Activated CD4-positive, alpha-beta T cell treated with anti-CD3 and anti-CD28 coated beads, Interleukin-2, amount 50 U/mL, for 1 hour (primary cell): ENCODE measurements at places on chromosomes 1 and 21.

DNA sequence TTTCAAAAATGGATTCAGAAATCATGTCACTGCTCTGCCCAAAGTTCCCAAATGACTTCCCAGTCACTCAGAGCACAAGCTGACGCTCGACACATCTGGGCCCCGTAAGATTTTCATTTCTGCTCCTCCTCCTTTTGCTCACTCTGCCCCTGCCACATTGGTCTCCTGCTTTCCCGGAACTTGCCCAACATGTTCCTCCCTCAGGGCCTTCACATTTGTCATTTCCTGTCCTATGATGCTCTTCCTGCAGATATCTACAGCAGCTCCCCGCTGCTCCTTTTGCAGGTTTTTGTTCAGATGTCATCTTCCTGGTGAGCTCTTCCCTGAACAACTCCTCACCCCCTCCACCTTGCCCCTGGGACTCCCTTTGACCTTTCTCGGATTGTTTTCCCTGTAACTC, 58.5 kb upstream of the IVNS1ABP start:
- no peak for DNase-seq

- no peak for DNase-seq
These were observed 362.7 kb downstream of the PTPRU start for GRCh38 chr1:29599071-29599470.

DNA sequence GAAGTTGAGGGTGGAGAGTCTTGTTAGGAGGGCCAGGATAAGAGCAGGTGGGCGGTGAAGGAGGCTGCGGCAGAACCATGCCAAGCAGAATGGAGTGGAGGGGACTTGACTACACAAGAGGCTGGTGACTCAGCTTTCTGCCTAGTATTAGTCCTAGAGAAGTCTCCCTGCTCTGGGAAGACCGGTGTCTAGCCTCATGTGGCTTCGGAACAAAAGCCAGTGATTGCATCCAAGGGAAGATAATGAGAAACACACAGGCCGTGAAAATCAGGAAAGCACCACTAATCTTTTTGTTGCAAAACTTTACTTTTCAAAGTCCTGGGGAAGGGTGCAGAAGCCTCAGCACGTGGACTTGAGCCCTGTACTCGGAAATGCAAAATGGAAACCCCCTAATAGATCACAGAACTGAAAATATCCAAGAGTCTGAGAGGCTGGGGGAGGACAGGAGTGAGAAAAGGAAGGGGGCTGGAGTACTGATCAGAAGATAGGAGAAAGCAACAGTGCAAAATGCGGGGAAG, 31.4 kb downstream of the DDR2 start:
- DNase-seq, result no peak

DNA sequence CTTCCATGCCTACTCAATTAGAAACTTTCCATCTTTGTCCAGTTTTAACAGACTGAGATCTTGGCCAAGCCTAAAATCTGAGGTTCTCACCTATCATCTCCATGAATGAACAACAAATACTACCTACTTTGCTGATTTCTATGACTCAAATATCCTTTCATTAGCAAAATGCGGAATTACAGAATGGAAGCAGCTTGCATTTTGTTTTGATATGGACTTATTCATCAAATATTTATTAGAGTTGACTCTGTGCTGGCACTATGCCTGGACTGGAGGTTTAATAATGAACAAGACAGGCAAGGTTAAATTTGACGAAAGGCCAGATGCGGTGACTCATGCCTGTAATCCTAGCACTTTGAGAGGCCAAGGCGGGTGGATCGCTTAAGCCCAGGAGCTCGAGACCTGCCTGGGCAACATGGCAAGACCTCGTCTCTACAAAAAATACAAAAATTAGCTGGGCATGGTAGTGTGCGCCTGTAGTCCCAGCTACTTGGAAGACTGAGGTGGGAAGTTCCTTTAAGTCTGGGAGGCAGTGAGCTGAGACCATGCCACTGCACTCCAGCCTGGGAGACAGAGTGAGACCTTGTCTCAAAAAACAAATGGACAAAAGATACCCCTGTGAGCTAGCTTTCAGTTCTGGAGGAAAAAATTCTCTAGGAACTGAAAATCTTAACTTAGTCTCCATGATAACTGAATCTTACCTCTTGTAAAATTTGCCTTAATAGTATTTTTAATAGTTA, 29.4 kb upstream of the SOD1 start:
- DNase-seq, result no peak

GRCh38 chr1:20883766-20884165, 96.7 kb upstream of the HP1BP3 start:
- DNase-seq, result no peak
